GM23338 (cell line): ENCODE measurements at places on chromosomes 3 and 15.

GRCh38 chr15:62951481-62951880 lies 91.1 kb upstream of the TPM1 start:
- DNase-seq = no peak

DNA sequence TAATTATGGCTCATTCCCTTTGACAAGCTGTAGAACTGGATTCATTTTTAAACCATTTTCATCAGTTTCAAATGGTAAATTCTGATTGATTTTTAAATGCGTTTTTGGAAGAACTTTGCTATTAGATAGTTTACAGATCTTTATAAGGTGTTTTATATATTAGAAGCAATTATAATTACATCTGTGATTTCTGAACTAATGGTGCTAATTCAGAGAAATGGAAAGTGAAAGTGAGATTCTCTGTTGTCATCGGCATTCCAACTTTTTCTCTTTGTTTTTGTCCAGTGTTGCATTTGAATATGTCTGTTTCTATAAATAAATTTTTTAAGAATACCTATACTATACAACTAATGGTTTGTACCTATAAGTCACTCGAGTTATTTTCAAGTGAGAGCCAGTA lies 62.7 kb downstream of the PXYLP1 start:
- no peak for DNase-seq

DNA sequence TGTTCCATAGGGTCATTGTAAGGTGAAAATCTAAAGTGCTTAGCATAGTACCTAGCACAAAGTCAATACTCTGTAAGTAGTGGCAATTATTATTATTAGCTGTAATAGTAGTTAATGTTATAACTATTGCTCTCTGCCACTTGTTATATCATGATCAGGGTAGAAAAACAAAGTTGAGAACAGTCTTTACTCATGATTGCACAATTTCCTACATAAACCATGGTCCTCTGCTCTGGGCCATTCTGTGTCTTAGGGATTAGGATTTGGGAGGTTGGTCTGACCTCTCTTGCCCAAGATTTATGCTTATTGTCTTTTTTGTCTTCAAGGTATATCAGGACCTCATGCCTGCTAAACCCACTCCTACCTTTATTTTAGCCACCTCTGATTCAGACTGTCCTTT lies 4.3 kb upstream of the LRRC58 start:
- DNase-seq = no peak

GRCh38 chr3:130091958-130092357 lies 10.3 kb downstream of the ALG1L2 start:
- no peak for DNase-seq

DNA sequence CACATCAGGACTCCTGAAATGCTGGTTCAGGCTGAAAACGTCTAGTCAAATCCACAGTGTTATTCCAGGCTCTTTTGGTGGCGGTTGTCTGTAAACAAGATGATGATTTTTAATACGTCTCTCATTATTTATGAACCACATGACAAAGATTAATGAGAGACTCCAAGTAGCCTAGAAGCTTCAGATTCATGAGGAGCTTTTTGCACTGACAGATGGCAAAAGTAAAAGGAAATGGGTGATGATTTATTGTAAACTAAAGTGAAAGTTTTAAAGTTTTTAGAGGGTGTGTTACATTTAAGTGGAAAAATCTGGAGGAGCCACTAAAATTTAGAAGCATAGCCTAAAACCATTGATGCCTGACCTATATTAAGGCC lies 77.0 kb downstream of the BBX start:
- no peak for DNase-seq

DNA sequence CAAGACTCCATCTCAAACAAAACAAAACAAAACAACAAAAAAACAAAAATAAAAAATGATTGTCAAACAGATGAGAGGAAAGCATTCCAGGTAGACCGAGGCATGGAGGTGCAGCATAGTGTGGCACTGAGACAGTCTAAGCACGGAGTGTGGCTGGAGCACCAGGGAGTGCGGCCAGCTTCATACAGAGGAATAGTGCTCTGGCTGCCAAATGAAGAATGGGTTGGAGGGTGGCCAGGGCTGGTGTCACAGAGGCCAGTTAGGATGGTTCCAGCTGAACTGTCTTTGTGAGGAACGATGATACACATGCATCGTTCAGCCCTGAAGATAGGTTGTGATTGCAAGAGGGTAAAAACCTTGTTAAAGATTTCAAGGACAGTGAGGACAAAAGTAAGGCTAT lies 28.3 kb downstream of the MITF start:
- no peak for DNase-seq

GRCh38 chr3:194577986-194578905 lies 55.0 kb downstream of the TMEM44 start:
- DNase-seq = no peak

DNA sequence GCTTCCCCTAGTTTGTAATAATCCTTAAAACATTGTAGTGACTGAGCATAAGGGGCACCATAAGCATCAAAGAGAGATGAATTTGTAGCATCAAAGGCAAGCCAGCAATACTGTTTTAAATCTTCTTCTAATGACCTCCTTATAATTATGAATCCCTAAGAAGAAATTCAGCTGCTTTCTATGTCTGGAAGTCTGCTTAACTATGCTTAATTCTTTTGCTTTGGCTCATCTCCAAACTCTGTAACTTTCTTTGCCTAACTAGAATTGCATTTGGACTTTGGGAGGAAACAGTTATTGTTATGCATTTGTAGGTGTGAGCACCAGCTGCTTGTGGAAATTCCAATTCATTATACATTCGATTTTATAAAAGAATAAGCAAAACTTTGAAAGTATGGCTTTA lies 117.7 kb upstream of the SPATA16 start:
- no peak for DNase-seq

- DNase-seq = no peak
These were observed 152.0 kb downstream of the ZBBX start for GRCh38 chr3:167228135-167228534.

DNA sequence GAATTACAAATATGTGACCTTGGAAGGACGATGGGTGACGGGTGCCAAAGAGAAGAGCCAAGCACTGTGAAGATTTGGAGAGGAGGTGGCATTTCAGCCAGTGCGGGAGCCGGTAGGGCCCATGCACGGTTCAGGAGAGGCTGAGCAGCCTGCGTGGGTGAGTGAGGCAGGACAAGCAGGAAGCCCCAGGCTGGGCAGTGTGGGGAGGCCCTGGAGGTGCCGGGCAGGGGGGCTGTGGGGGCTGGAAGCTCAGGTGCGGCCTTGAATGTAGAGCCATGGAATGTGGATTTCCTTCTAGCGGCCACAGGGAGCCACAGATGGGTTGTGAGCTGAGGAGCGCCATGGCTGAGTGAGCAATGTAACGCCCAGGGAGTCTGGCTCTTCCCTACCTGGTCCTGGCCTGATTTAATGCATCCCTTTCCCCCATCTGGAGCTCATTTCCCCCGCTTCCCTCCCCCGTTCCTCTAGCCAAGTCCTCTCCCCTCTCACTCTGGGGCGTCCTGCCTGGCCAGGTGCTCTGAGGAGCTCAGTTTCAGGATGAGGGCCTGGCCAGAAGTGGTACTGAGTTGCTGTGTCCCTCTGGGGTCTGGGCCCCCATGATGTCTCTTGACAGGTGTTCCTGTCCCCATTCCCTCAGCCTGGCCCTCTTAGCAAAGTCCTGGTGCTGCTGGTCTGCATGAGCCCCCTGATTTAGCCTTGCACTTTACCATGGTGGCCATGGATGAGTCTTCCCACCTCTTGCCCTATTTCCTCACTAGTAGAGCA lies 41.8 kb upstream of the IQSEC1 start:
- DNase-seq = no peak

DNA sequence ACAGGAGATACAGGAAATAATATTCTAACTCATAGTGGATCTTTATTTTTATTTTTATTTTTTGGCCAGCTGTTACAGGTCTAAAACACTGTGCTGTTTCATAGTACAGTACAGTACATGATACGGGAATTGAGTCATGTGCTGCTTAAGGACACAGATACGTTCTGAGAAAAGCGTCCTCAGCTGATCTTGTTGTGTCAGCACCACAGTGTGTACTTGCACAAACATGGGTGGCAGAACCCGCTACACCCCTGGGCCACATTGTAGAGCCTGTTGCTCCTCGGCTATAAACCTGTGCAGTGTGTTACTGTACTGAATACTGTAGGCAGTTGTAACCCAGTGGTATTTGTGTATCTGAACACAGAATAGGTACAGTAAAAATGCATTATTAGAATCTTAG lies 183.4 kb downstream of the OR4M2 start:
- no peak for DNase-seq
